ENCODE measurements at places on chromosomes 7 and 10. TPM values are rescaled to one million over a fixed set of nuclear protein-coding genes. Genes with fewer than 3 reads are reported as not detected.

The MAGI2 gene
- total RNA-seq = 3.7 TPM

The IDI2 gene
- total RNA-seq = not detected

The MNX1 gene
- not detected for total RNA-seq

The GTPBP10 gene
- 6.1 TPM for total RNA-seq

The TSC22D4 gene
- total RNA-seq = 35.6 TPM

The VPS26A gene
- total RNA-seq = 30.3 TPM

The CLRN3 gene
- not detected for total RNA-seq

The ZCWPW1 gene
- 1.8 TPM for total RNA-seq

The SPOCK2 gene
- total RNA-seq = 0.26 TPM

The MYL7 gene
- not detected for total RNA-seq

The PCGF5 gene
- 17.1 TPM for total RNA-seq

The NDUFB8 gene
- total RNA-seq = 232 TPM

The DENND2A gene
- 12.4 TPM for total RNA-seq

The BCL7B gene
- 45.7 TPM for total RNA-seq

The ACTR3C gene
- 0.39 TPM for total RNA-seq

The ADRB1 gene
- total RNA-seq = not detected

The OGDHL gene
- 0.13 TPM for total RNA-seq

The COL13A1 gene
- 3.7 TPM for total RNA-seq

The NEUROG3 gene
- total RNA-seq = not detected

The ADAM8 gene
- total RNA-seq = 4.5 TPM

The STAG3 gene
- total RNA-seq = 0.16 TPM

The EIF4EBP2 gene
- 52.8 TPM for total RNA-seq

The LRRC17 gene
- total RNA-seq = 455 TPM

The STK31 gene
- total RNA-seq = not detected

The ELFN1 gene
- total RNA-seq = not detected

The UNCX gene
- not detected for total RNA-seq

The CEP55 gene
- 8.3 TPM for total RNA-seq

The OPN4 gene
- total RNA-seq = not detected

The CASP2 gene
- total RNA-seq = 14.5 TPM

The NXPH1 gene
- total RNA-seq = not detected

The SPDYE2B gene
- total RNA-seq = not detected

The GPR141 gene
- 0.26 TPM for total RNA-seq

The THSD7A gene
- total RNA-seq = 0.48 TPM

The SPDYE5 gene
- not detected for total RNA-seq

Measured in epithelial cell of alveolus of lung (primary cell).